Suprapubic skin (tissue), 4 donors: ENCODE measurements at places on chromosomes 1 and 21. TPM values are rescaled to one million over a fixed set of nuclear protein-coding genes. Genes with fewer than 3 reads are reported as not detected.

- DNase-seq: no peak
Observed at GRCh38 chr1:79741720-79742421, 735.3 kb upstream of the ADGRL4 start.

- DNase-seq: no peak
Observed at GRCh38 chr21:38714039-38714817, 91.5 kb upstream of the ETS2 start.

- DNase-seq: no peak
Observed at GRCh38 chr1:59116920-59117542, 179.9 kb upstream of the FGGY start.

- no peak for DNase-seq
Observed at GRCh38 chr1:165152109-165152508, 204.4 kb downstream of the LMX1A start.

DNA sequence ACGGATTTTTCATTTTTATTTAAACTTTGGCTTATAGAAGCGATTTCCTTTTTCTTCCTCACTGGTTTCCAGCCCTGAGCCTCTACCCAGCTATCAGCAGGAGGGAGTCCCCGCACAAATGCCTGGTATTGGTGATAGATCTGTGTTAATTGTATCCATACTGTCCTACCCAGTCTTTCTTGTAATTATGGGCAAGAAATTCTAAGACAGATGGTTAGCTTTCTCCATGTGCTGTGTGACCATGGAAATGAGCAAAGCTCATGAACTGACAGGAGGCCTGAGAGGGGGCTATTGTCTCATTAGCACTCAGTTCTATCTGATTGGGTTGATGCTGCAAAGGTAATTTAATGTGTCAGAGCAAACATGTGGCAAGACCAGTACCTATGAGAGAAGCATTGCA lies 108.1 kb upstream of the IVNS1ABP start:
- no peak for DNase-seq

DNA sequence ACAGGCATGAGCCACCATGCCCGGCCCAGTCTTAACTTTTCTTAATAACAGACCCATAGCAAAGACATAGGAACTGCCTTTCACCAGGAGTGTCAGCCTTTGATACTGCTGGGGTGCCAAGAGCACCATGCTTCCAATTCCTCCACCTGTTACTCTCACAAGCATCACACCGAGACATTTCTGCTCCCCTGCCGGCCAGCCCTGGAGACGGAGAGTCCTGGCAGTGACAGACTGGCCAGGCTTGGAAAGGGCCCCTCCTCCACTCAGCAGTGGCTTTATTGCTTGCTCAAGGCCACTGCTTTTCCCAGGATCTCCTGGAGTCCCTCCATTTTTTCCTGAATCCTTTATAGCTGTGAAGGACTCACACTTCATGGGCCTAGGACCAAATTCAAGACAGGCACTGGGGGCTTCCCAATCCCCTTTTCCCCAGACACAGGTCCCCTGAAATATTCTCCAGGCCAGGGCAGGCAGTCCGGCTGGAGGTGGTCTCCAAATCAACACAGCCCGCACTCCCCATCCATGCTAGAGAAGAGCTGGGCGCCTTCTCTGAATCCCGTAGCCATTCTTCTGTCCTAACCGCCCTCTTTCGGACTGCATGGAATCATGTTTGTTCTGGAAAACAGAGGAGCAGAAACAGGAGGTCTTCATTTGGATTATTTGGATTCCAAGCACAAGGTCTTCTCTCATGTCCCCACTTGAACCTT lies 25.5 kb upstream of the PTPRF start:
- no peak for DNase-seq

DNA sequence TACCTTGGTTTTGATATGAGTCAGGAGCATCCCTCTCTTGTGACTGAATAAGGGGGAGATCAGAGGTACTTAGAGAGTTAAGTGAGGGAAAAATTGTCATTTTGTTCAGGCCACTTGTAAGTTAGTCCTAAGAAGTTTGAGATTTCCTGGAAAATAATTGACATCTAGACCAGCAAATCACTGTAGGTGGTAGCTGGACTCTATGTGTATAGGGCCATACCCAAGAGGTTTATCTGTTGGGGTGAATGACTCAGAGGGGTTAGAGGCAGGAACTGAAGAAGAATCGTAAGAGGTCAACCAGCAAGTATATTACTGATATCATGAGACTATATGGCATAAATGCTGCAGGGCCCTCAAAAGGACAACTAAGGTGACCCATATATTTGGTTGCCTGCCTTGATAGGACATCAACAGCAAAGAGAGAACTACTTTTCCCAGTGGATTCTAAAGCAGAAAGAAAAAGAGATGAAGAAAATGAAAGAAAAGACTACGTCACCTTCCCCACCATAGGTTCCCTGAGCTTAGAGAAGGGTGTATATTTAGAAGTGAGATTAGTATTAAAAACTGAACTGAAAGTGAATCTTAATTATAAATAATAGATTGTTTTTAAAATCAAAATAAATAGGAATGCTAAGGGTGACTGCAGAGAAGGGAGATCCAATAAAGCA lies 8.0 kb upstream of the RNPC3 start:
- DNase-seq: no peak

DNA sequence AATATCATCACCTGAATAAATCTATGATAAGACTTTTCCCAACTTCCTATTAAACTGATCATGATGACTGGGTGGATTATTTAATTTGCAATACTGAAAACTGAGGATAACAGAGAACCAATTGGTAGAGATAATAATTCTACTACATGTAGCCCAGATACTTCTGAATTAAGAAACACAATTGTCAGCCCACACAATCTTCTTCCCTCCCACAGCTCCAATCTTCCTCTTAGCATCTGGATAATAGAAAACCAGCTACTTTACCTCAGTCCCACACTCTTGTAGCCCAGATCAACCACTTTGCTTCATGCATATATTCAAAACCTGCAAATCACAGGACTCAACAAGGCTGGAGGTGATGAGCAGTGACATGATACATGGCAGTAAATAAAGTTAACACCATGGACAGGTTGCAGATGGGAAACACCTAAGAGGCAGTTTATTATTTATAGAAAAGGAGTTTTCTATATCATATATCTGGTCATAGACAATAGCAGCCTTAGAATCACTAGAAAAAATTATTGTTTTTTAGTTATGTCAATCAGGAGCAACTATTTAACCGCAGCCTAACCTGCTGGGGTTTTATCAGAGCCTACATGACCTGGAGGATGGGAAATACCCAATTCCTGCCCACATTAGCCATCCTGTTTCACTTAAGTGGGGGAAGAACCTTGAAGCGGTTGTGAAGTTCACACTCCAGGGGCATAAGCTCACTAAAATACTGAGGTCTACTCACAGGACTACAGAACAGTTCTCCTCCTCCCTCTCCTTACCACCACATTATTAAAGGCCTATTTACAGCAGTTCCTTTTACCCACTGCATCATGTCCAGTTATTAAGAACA lies 16.7 kb downstream of the FRRS1 start:
- no peak for DNase-seq

DNA sequence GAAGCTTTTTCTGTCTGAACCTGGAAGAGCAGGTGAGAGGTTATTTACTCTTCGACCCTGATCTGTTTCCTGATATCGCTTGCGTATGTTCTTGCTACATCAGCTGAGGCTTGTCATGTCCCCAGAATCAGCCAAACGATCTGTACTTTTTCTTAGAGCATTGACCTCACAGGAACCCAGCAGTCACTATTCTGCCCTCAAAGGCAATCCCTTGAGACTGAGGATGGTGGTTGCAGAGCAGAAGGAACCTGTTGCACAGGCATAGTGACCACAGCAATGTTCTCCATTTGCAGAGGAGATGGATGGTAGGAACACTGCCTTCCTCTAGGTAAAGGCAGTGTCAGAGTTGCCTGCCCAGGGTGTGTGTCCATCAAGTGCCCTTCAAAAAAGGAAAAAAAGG lies 11.3 kb upstream of the LACTBL1 start:
- DNase-seq: no peak

DNA sequence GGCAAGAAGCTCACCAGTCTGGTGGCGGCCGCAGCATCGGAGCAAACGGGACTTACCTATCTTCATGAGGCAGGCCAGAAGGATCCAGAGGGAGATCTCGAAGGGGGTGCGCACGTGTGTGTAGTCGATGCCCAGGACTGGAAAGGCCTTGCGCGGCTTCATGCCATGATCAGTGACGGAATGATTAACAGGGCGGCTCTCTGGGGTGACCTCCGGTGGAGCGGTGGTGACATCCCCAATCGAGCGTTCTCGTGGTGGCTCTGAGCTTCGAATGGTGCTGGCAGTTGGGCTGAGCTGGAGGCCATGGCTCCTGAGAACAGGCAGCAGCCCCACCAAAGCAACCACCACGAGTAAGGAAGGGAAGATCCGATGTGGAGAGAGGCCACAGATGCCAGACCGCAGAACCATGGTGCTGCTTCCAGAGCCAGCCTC lies 982 bp downstream of the SLC9A1 start:
- peak; percentile 74 for DNase-seq

- no peak for DNase-seq
Observed at GRCh38 chr1:84083307-84083706, 60.8 kb upstream of the PRKACB start.

DNA sequence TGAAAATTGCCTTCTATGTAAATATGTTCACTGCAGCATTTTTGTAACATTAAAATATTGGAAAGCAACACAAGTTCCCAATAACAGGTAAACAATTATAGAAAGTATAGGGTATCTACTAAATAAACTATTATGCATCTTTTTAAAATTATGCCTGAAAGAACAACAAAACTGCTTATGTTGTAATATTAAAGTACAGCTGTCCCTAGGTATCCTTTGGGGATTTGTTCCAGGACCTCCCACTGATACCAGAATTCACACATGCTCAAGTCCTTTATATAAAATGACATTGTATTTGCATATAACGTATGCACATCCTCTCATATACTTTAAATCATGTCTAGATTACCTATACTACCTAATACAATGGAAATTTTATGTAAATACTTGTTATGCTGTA lies 121.8 kb upstream of the TNFSF4 start:
- no peak for DNase-seq

GRCh38 chr1:68276448-68276847 lies 44.1 kb upstream of the WLS start:
- DNase-seq: no peak

F5 gene
- total RNA-seq: 5.8 TPM

FCRL2 gene
- not detected for total RNA-seq

SMPDL3B gene
- 3.2 TPM for total RNA-seq

FMO3 gene
- total RNA-seq: 0.64 TPM

DCST1 gene
- total RNA-seq: 3.2 TPM

ADORA1 gene
- total RNA-seq: 5.2 TPM

JAM2 gene
- 2.3 TPM for total RNA-seq

KCNK2 gene
- total RNA-seq: 5.2 TPM

KMO gene
- not detected for total RNA-seq
